Neural crest cell (in vitro differentiated cells): ENCODE measurements at places on chromosomes 5 and 9. TPM values are rescaled to one million over a fixed set of nuclear protein-coding genes. Genes with fewer than 3 reads are reported as not detected.

Gene PCDHGA10
- total RNA-seq = 18.4 and 18.5 TPM in 2 replicates

Gene C5orf52
- total RNA-seq = not detected in 2 replicates

Gene SLC4A9
- total RNA-seq = not detected in 2 replicates

Gene CBY3
- not detected in 2 replicates for total RNA-seq

Gene KLF9
- 0.19 and 0.20 TPM in 2 replicates for total RNA-seq

GRCh38 chr9:134680393-134681060 is 38.9 kb downstream of the COL5A1 start:
- no peak for DNase-seq

DNA sequence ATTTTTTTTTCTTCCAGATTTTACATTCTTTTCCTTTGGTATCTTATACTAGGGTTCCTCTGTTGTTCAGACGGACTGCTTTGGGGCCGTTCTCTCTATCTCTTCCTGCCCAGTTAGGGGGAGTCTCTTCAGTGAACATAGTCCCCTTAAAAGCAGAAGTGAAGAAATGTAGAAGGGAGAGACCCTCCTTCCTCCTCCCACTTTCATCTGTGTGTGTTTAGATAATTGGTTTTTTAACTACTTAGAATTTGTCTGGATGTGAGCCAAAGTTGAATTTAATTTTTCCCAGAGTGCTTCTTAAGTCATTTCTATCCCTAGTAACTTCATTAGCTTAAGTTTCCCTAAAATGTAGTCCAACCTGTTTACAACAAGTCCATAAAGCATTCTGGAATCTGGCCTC is 167.5 kb downstream of the HACD4 start:
- no peak for DNase-seq

DNA sequence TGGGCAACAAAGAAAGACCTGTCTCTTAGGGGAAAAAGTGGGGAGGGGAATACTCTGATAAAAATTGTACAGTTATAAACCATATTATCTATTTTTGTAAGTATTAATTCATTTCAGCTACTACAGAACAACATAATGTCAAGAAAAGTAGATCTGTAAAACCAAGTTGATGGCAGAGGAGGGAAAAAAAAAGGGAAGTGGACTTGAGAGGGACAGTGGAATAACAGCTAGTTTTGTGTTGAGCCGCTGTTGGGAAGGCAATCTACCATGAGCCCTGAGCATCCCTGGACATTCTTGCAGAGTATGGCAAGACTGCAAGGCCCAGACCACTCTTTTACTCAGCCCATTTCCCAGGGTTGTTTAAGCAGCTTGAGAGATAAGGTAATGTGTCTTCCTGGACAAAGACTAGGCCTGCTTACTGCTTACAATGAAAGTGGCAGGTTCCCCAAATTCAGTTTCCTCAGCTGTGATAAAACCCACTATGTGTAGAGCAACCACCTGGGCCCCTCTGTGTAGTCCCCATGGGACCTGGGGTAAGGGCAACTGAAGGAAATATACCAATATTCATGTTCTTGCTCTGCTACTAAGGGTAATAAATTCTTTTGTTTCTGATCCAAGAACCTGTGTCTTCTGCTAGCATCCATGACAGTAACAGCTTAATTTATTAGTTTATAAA is 25.0 kb downstream of the CEP120 start:
- DNase-seq = no peak

DNA sequence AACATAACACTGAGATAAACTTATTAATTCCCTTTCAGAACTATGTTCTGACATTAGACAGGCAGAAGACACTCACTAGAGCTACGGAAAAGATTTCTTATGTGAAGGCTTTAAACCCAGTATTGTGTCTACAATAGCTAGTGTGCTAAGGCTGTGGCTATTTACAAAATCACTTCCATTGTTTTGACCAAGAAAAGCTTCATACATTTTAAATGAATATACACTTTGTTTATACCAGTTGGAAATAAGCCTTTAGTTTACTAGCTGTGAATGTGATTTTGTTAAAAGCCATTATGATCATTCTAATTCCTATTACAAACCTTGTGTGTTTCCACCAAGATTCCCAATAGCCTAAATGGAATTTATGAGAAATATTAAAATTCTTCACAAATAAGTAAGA is 83.0 kb downstream of the AGTPBP1 start:
- DNase-seq = no peak

- DNase-seq = no peak
Measured at GRCh38 chr9:93677048-93677571, 100.7 kb downstream of the PHF2 start.

GRCh38 chr5:108786806-108787483 is 39.2 kb downstream of the FER start:
- DNase-seq = no peak

DNA sequence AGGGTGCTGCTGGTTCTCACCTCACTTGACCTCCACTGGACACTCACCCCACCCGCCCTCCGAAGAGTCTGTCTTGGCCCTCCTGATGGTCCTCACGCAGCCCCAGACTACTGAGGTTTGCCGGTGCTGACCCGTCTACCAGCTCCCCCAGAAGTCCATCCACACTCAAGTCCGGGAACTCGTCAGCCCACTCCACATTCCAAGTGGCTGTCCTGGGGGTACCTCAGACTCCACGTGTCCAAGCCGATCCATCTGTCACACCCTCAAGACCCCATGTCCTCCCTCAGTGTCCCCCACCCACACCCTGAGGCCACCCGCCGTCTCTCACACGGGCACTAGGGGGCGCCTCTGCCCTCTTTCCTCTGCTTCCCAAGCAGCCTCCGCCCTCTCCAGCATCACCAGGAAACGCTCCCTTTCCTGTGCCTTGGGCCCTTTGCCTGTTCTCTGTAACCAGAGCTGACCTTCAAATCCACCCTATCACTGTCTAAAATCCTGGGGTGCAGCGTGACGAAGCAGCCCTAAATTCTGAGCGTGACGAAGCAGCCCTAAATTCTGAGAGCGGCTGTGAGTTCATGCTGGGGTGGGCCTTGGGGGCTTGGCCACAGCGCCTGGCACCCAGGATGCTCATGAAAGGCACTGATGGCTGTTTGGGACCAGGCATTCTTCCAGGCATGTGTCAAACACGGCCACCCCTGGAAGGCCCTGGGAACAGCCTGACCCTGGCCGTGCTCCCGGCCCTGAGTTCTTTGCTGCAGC is 95.7 kb downstream of the KCNT1 start:
- peak; percentile 66 for DNase-seq
